ENCODE measurements at places on chromosomes 16 and 17.

GRCh38 chr17:70498631-70499030 lies 329.3 kb downstream of the KCNJ2 start:
- DNase-seq, result no peak

- DNase-seq, result no peak
These were observed 5.9 kb downstream of the CHMP6 start for GRCh38 chr17:80997424-80998117.

GRCh38 chr17:67615011-67615561 lies 102.7 kb upstream of the NOL11 start:
- DNase-seq, result no peak

GRCh38 chr17:9926150-9926804 lies 21.2 kb upstream of the RCVRN start:
- DNase-seq, result no peak

DNA sequence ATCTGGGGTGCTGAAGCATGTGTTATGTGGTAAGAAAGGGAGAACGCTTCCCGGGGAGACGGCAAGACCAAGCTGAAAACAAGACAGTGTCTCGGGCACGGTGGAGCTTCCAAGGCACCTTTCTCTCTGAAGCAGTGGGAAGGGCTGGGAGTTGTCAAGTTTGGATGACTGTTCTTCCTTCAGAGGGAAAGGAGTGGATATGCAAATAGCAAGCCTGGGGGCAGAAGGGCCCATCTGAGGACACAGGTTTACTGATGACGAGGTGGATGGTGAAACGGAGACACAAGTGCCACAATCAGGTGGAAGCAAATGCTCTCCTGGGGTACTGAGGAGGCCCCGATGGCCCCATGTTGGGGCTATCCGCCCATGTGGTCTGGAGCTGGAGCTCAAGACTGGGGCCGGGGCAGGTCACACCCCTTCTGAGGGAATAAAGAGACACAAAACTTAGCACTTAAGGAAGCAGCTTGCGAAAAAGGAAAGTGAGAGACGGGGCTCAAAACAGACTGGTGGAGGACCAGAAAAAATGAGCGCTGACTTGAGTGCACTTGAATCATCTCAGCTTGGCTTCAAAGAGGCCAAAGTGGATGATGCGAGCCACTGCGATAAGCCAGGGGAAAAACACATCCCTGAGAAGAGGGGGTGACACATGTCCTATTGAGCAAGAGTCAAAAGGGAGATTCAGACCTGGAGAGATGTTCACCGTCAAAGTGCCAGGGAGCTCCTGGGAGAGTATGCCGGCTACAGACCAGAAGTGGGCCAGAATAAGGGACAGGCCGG lies 34.8 kb upstream of the MTSS2 start:
- no peak for DNase-seq

DNA sequence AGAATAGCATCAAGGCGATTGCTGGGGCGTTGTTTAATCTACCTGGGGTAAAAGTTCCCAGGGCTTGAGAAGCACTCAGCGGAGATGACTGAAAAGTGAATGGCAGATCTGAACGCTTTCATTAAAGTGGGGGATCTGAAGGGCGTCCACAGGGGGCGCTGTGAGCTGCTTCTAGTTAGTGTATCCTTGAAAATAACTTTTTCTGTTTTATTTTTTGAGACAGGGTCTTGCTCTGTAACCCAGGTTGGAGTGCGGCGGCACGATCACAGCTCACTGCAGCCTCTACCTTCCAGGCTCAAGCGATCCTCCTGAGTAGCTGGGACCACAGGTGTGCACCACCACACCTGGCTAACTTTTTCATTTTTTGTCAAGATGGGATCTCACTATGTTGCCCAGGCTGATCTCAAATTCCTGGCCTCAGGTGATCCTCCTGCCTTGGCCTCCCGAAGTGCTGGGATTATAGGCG lies 360.4 kb downstream of the SEC14L1 start:
- DNase-seq, result peak; percentile 32

Data from DMS53 (cell line).